ENCODE measurements at places on chromosomes 11 and 22. TPM values are rescaled to one million over a fixed set of nuclear protein-coding genes. Genes with fewer than 3 reads are reported as not detected.

ADSL gene
- total RNA-seq, result 66.5 TPM

PATE2 gene
- not detected for total RNA-seq

PARVG gene
- 132 TPM for total RNA-seq

SCO2 gene
- 14.6 TPM for total RNA-seq

- DNase-seq, result no peak
These were observed 18.0 kb downstream of the TBC1D22A start for GRCh38 chr22:46780453-46780852.

DNA sequence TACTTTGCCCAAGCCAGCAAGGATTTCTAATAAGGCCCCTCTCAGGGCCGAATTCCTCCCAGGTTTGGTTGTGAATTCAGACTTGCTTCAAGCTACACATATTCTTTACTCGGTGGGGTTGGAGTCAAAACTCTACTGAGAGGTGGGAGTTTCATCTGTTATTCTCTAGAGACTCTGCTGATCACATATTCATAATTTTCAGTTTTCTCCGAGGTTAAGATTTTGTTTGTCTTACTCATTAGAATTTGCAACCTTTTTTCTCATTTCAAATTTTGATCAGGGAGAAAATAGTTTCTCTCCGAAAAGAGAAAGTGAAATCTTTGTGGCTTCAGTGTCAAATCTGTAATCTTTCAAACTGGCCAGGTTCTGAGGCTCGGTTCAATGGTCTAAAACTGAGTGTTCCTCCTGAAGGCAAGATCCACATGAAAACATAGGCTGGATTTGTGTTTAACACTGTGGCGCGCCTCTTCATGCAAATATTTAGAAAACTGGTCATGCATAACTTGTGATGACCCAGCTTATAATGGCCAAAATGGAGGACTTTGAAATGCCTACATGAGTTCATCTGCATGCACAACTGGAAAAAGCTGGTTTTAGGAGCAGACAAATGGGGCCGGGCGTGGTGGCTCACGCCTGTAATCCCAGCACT, 21.5 kb upstream of the GSTP1 start:
- no peak for DNase-seq

DNA sequence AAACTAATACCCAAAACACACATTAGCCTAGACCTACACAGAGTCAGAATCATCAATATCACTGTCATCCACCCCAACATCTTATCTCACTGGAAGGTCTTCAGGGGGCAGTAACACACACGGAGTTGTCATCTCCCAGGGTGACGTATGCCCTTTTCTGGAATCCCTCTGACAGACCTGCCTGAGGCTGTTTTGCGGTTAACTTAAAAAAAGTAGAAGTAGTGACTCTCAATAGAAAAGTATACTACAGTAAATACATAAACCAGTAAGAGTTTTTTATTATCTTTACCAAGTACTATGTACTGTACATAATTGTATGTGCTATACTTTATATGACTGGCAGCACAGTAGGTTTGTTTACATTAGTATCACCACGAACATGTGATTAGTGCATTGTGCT, 80.5 kb downstream of the PGR start:
- no peak for DNase-seq

GRCh38 chr22:19876941-19877625, 22.4 kb upstream of the GNB1L start:
- DNase-seq, result no peak

- DNase-seq, result no peak
These were observed 48.5 kb upstream of the VPREB1 start for GRCh38 chr22:22196018-22196533.

Data from CD4-positive, CD25-positive, alpha-beta regulatory T cell (primary cell).